ENCODE measurements at places on chromosomes 6 and 20.

DNA sequence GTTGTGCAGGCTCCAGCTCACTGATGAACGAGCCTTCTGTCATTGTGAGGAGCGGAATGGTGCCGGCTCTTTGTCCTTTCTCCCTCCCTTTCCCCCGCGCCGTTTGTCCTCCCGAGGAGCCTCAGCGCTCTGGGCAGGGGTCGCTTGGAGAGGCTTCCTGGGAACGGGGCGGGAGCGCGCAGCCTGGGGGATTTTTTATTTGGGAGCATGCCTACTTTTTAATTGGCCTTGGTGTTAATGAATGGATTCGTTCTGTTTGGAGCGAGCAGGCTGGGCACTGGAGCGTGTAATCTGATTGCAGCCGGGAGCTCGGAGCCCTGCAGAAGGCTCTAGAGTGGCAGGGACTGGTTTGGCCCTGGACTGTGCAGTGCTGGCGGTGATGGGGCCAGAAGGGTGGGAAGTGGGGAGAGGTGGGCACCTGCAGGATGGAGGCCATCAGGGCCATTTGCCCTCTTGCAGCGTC lies 118.8 kb downstream of the CDH4 start:
- no peak for DNase-seq

GRCh38 chr6:151181706-151182363 lies 57.9 kb upstream of the AKAP12 start:
- no peak for DNase-seq

DNA sequence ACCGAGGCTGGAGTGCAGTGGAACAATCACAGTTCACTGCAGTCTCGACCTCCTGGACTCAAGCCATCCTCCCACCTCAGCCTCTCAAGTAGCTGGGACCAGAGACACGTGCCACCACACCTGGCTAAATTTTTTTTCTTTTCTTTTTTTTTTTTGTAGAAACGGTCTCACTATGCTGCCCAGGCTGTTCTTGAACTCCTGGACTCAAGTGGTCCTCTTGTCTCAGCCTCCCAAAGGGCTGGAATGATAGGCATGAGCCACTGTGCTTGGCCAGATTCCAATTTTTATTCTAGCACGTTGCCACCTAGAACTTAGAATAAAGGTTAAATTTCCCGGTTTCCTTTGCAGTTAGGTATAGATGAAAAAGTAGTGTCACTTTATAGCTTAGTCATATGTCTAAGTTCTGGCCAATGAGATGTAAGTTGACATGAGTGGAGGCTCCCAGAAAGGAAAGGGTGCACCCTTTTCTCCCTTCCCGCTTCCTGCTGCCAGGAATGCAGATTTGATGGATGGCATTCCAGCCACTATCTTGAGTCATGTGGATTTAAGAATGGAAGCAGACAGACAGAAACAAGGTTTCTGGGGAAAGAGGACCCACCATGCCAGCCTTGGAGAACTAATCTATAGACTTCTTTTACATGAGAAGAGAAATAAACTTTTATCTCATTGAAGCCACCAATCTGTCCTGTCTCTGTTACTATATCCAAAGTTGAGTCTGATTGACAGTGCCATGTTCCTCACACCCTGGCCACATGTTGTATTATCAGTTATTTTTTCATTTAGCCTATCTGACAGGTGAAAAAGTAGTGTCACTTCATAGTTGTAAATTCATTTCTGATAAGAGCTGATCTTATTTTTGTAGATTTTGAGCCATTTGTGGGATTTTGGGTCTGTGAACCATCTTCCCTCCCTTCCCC lies 60.6 kb upstream of the NCOA3 start:
- DNase-seq, result no peak

GRCh38 chr20:32507998-32508774 lies 76.9 kb downstream of the NOL4L start:
- DNase-seq, result no peak

GRCh38 chr20:63154395-63154794 lies 61.5 kb downstream of the YTHDF1 start:
- DNase-seq, result no peak

DNA sequence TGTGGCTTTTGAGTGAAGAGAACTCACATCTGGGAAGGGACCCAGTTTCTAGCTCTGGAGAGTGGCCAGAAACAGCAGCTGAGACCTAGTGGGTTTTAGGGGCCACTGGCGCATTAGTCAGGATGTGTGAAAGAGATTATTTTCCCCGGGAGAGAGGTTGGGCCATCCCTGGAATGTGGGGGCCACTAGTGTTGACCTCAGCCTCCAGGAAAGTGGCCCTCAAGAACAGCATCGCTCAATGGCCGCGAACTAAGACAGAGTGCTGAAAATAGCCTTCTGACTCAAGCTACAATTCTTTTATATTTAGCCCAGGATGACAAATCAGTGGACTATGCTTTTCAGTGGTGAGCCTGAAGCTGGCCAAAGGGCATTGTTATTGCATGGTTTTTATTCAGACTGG lies 210.4 kb upstream of the RNF24 start:
- DNase-seq, result peak; percentile 73

DNA sequence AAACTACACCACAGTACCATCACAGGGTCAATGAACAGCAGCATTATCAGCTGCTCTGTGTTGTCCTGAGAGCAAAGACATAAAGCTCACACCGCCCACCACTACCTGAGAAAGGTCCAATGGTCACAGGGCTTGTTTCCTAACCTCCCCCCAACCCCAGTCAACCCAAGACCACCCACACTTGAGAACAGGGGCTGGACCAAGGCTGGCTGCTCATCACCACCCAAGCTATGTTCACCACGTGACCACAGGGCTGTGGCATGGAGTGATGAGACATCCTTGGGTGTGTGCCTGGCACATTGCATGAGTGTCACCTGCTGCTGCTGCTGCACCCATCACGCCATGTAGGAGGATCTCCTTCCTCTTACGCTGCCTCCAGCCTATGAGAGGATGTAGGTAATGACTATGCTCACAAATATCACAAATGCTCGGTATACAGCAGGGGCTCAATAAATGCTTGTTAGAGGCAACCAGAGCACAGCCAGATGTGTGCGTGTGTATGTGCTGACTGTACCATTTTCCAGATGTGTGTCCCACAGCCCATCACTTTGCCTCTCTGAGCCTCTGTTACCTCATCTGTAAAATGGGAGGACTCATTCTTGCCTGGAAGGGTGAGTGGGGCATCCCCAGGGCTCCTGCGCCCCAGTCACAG lies 23.3 kb upstream of the SIRPA start:
- DNase-seq, result no peak

- DNase-seq, result no peak
Measured at GRCh38 chr20:9884061-9884460, 45.2 kb upstream of the PAK5 start.
